ENCODE measurements at places on chromosomes 4 and X.

GRCh38 chr4:2042947-2043395 lies 16.2 kb upstream of the NAT8L start:
- H3K4me1 ChIP-seq, result peaks cover 26% of the 10 kb centered on the region
- DNase-seq, result no peak
- no peaks in the 10 kb centered on the region for H3K27me3 ChIP-seq
- no peak overlapping the region for H3K4me3 ChIP-seq

GRCh38 chr4:2800691-2801596 lies 8.1 kb downstream of the SH3BP2 start:
- no peaks in the 10 kb centered on the region for H3K36me3 ChIP-seq
- peak; percentile 79 for DNase-seq
- peak overlapping the region; percentile 38 for H3K27ac ChIP-seq
- no peaks in the 10 kb centered on the region for H3K27me3 ChIP-seq
- H3K4me1 ChIP-seq, result peaks cover 49% of the 10 kb centered on the region
- peak overlapping the region; percentile 16 for H3K4me3 ChIP-seq

- H3K36me3 ChIP-seq, result no peaks in the 10 kb centered on the region
- DNase-seq, result no peak
- H3K27me3 ChIP-seq, result no peaks in the 10 kb centered on the region
- H3K4me3 ChIP-seq, result no peak overlapping the region
Observed at GRCh38 chr4:159547645-159548308, 444.9 kb downstream of the RAPGEF2 start.

- H3K27me3 ChIP-seq, result no peaks in the 10 kb centered on the region
- peak overlapping the region; percentile 72 for H3K4me3 ChIP-seq
- peak overlapping the region; percentile 91 for H3K27ac ChIP-seq
- DNase-seq, result peak; percentile 55
Observed at GRCh38 chr4:39637586-39638353, 895 bp downstream of the SMIM14 start.

- H3K4me3 ChIP-seq, result no peak overlapping the region
- peaks cover 14% of the 10 kb centered on the region for H3K4me1 ChIP-seq
- DNase-seq, result no peak
- no peak overlapping the region for H3K27ac ChIP-seq
- no peaks in the 10 kb centered on the region for H3K36me3 ChIP-seq
Observed at GRCh38 chr4:26786916-26787315, 73.7 kb upstream of the STIM2 start.
